ENCODE measurements at places on chromosomes 12 and 14.

- DNase-seq: peak; percentile 14
Observed at GRCh38 chr12:57726151-57726883, 12.2 kb downstream of the AGAP2 start.

DNA sequence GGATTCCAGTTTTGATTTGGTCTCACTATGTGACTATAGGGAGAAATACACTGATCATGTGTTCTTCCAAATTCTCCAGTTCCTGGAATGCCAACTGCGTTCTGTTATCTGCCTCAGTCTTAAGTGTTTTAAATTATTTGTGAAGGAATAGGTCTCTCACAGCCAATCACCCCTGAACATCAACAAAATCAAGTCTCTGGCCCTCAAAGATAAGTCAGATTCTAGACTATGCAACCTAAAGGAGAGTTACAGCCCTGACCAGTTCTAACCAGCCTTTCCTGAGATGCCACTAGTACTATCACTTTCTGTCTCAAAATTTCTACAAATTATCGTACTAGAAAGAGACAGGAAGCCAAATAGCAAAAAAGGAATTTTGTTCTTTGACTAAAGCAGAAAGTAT lies 22.3 kb downstream of the ZFC3H1 start:
- no peak for DNase-seq

DNA sequence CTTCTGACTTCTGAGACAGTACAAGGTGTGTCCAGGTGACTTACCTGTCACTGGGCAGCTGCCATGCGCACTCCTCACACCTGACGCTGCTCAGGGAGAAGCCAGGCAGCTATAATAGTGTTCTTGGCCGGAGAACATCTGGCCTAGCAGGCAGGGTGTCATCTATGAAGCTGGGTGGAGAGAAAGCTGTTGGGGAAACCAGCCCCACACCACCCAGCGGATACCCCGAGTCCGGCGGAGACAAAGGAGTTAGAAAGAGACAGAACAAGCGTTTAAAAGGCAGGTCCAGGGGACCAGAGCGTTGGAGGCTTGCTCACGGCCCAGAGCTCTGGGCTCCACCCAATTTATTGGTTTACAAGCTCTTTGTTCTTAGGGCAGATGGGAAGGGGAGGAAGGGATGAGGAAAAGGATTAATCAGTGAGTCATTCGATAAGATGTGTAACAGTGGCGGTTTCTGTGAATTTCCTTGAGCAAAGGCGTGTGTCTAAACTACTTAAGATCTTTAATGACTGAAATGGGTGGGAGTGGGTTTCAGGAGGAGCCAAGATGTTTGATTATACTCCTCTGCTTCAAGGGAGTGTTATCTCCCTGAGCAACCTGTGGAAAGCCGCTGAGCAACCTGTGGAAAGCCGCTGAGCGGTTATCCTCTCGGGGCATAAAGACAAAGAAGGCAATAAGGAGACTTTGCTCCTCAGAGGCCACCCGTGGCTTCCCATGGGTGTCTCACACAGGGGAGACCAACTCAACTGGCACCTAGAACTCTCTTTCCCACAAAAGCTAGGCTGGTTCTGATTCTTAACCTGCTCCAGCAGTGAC lies at the start of gene GALNT8:
TSS of gene GALNT8 (plus strand) at position 580 of the 816 bp plus-strand sequence. CDS start 278 bp downstream, outside the sequence.
- DNase-seq: no peak

GRCh38 chr14:92280554-92281262 lies 42.3 kb upstream of the SLC24A4 start:
- DNase-seq: no peak

DNA sequence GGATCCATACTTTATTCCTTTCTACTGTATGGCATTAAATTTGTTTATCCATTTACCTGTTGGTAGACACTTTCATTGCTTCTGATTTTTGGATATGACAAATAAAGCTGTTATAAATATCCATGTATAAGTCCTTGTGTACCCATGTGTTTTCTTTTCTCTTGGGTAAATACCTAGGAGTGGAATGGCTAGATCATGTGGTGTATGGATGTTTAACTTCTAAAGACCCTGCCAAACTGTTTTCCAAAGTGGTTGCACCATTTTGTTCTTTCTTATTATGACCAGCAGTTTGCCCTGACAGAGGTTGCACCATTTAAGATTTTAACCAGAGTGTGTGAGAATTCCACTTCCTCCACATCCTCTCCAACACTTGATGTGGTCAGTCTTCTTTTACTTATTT lies 6.0 kb upstream of the DAZAP2 start:
- DNase-seq: no peak

DNA sequence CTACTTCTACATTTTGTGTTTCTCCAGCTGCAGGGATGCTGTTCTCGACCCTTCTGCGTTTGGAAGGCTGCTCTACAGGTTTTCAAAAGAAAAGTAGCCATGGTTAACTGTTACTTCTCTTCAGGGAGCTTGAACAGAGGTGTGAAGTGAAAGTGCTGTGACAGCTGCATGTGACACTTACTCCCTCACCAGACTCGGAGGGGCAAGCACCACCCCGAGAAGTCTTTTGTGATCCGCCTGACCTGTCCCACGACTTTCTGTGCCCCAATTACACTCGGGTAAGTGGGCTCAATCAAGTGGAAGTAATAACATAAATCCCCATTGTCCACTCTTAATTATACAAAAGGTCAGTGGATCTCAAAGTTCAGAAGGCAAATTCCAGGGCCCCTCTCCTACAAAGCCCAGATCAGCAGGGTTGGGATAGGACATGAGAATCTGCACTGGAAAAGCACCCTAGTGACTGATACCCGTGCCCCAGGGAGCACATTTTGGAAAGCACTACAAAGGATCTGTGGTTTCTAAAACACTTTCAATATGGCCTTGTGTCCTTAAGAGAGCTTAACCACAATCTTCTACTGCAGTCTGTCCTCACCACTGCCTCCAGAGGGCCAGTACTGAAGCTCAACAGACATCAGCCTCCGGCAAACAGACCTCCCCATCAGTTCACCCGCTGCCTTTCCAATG lies 11.5 kb downstream of the FICD start:
- no peak for DNase-seq

- DNase-seq: no peak
Observed at GRCh38 chr12:112595410-112595809, 176.7 kb downstream of the PTPN11 start.

DNA sequence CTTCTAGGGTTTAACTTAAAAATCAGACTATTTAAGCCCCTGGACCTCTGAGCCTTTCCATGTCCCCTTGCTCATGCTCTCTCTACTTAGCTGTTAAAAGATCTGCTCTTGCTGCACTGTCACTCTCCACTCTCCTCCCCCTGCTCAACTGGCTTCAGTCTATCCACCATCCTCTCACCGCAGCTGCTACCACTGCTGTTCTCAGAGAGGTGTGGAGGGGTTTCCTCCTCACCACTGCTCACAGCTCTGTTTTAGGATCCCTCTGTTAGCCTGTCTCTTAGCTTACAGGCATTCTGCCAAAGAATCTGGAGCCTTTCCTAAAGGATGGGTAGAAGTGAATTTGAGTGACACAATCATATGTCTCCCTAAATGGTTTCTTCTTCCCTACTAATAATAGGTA lies 43.7 kb upstream of the ATP2B1 start:
- DNase-seq: no peak

GRCh38 chr12:105018776-105019175 lies 32.7 kb downstream of the NOPCHAP1 start:
- no peak for DNase-seq

GRCh38 chr14:22508150-22508457 lies 80.9 kb downstream of the DAD1 start:
- DNase-seq: no peak

- no peak for DNase-seq
Observed at GRCh38 chr12:131380965-131381705, 329.8 kb upstream of the SFSWAP start.

GRCh38 chr12:19239616-19240234 lies 110.2 kb downstream of the PLEKHA5 start:
- DNase-seq: no peak

DNA sequence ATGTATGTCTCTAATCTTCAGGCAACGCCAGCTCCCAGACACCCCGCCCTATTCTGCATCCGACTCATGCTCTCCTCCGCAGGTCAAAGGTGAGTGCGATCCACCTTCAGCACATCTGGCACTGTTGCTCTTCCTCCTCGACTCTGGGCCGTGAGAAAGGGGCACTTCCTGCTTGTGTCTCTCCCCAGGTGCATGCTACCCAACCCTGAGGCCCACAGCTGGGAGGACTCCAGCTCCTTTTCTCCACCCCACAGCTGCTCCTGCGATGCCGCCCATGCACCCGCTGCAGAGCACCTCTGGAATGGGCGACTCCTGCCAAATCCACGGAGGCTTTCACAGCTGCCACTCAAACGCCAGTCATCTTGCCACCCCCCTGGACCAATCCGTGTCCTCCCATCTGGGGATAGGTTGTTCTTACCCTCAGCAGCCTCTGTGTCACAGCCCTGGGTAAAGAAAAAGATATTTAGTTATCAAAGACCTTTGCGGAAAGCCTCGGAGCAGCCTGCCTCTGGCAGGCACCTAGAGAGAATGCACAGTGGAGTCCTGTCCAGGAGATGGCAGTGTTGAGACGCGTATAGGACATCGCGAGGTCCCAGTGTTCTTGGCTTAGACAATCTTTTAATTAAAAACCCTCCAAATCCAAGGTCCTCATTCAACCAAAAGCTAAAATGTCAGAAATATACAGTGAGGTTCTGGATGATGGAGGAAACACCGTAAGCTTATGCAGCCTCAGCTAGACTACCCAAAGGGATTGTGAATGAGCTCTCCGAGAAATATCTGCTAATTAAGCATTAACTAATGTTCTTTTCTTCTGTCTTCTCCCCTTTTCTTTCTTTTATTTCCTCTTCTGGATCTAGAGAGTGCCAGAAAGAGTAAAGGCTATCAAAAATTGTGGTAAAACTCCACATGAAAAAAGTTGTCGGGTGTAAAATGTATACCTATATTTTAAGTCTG lies 54.3 kb downstream of the MYRFL start:
- DNase-seq: peak; percentile 54

GRCh38 chr12:1126091-1126490 lies 135.1 kb downstream of the ERC1 start:
- DNase-seq: peak; percentile 17

GRCh38 chr12:6360080-6360571 lies 15.2 kb downstream of the SCNN1A start:
- DNase-seq: no peak

DNA sequence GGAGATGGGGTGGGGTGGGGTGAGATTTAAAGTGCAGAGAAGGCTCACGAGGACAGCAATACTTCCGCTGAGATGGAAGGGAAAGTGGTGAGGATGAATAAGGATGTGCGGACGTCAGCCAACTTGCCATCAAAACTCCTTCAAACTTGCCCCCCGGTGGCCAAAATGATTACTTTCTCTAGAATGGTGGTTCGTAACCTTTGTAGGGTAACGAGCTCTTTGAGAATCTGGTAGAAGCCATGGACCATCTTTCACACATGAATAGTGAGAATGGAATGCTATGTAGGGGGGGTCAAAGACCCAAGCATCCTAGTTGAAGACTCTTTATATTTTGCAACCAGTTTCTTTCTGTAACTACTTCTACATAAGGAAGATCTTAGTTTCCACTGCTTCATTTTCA lies 245.9 kb upstream of the DDHD1 start:
- DNase-seq: no peak

GRCh38 chr12:46160101-46160980 lies 108.5 kb downstream of the SLC38A1 start:
- DNase-seq: no peak

DNA sequence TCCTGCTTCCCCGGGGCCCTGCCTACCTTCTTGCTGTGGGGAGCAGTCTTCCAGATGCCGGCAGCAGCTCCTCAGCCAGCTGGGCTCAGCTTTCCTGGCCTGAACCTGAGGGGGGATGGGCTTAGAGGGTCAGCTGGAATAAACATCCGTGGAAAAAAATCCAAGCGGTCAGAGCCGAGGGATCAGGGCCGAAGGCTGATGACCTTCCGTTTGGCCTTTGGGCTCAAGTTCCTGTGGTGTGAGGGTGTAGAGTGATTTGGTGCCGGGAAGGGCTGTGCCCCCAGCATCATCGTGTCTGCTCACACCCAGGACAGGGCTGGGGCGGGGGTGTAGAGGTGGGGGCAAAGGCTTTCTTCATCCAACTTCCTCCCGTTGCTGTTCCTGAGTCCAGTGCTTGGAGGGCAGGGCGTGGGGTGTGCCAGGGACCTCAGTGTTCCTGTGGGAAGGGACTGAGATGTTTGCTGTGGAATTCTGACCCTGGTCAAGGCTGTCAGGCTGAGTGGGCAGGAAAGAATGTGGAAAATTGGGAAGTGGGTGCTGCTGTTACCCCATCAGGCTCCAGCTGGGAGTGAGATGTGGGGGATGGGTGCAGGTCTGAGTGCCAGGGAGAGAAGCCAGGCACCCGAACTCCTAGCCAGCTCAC lies 2.6 kb downstream of the SMIM41 start:
- DNase-seq: no peak

- no peak for DNase-seq
Observed at GRCh38 chr12:105104762-105105161, 2.8 kb upstream of the WASHC4 start.

- DNase-seq: no peak
Observed at GRCh38 chr14:65268594-65268993, 143.9 kb upstream of the FUT8 start.

DNA sequence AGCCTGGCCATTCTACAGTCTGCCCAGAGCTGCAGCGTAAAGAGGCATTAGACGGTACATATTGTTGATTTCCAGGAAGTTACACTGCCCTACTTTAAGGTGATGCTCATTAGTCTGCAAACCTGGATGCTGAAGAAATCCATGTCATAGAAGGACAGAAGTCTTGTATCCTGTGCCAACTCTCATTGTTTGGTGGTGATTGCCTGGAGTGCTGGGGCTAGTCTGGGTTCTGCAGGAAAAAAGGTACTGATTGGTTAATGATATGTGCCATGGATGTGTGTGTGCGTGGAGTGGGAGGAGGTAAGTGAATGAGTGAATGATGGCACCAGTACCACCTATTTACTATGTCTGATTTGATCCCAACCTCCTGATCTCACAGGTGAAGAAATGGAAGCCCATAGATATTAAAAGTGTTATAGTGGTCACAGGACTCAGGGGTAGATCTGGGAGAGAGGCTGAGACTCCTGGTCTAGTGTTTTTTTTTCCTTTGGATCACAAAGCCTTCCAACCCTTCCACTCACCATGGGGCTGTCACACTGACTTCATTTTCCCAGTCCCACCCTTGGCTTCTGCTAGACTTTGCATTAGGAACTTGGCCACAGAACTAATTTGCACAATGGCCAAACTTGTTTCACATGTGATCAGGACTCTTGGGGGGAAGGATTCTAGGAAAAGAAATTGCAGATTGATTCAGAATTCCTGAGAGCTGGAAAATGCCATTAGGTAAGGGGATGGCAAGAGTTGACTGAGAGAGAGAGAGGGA lies 96.1 kb downstream of the TMX1 start:
- DNase-seq: no peak

GRCh38 chr12:81798294-81798693 lies 39.1 kb upstream of the PPFIA2 start:
- DNase-seq: no peak

DNA sequence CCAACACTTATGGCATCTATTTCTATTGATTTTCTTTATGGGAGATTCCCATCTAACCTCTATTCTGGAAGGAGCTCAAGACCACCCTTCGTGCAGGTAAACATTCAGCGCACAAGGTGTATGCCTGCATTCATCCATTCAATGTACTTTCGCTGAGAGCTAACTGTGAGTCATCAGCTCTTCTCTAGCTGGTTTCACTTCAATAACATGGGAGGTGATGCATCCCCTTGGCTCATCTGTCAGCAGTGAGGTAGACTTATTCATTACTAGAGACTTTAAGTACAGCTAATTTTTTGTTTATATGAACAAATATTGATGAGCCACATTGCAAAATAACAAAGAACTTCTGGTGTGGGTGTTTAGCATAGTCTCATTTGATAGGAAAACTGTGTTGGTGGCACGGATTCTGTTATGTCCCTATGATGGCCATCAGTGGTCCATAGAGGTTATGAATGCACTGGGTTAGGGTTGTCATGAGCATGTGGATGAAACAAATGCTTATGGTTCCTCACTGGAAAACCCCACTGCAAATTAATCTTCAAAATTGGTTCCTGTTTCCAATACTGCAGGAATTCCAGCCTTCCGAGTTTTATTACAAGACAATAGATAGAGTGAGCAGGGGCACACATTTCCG lies 1151.0 kb downstream of the BCL11B start:
- DNase-seq: no peak

All from CD4-positive, alpha-beta T cell treated with Interleukin-15 for 4 hours (primary cell).